Activated T-helper 2 cell treated with anti-CD3 and anti-CD28 coated beads, Interferon-gamma antibody, Interleukin-2, Interleukin-4, amounts not matched to agents 10 μg/mL and 5 μg/mL and 100 μg/mL, durations not matched to agents 14 hours and 24 hours and 36 hours (primary cell): ENCODE measurements at places on chromosomes 2 and 18. TPM values are rescaled to one million over a fixed set of nuclear protein-coding genes. Genes with fewer than 3 reads are reported as not detected.

Gene REV1
- total RNA-seq = 39.4 and 41.3 TPM in 2 replicates

Gene CRACDL
- 0.37 and 0.55 TPM in 2 replicates for total RNA-seq

GRCh38 chr2:196503398-196503797, 136.1 kb upstream of the CCDC150 start:
- DNase-seq = no peak

DNA sequence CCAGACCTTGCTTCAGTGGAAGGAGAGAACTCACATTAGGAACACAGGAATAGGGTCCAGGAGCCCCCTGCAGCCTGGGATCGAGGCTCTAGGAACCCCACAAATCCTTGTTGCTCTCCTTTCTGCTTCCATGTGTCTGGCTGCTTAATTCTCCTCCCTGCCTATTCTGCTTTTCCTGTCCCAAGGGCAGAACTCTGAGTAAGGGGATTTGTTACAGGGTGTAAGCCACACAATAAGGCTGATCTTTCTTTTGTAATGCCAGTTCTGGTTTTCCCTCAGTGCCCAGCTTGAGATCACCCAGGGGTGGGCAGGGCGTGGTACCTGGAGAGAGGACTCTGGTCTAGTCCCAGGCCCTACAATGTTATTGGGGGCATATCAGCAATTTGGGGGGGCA, 119.6 kb upstream of the MGAT5 start:
- no peak for DNase-seq

- no peak for DNase-seq
These were observed 96.4 kb upstream of the FOSL2 start for GRCh38 chr2:28296243-28296642.

- DNase-seq = no peak
These were observed 4.1 kb upstream of the VSNL1 start for GRCh38 chr2:17536416-17536815.

DNA sequence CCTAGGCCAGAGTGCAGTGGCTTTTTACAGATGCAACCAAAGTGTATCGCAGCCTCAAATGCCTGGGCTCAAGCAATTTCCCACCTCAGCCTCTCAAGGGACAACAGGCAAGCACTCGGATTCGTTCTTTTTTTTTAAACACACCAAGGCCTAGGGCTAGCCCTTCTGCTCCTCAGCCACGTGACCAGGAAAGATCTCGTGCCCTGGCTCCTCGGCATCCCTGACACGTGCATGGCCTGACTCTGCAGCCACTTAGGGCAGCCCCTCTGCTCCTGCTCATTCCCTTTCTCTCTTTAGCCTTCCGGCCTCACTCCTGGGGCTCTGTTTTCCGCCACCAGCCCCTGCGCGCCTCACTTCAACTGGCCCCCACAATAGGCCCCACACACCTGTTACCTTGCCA, 18.4 kb downstream of the FAM178B start:
- DNase-seq = no peak
